ENCODE measurements at places on chromosomes 6 and 20. TPM values are rescaled to one million over a fixed set of nuclear protein-coding genes. Genes with fewer than 3 reads are reported as not detected.
A peak's percentile ranks its signal among the peaks of the same experiment; 100 is the strongest.

DNA sequence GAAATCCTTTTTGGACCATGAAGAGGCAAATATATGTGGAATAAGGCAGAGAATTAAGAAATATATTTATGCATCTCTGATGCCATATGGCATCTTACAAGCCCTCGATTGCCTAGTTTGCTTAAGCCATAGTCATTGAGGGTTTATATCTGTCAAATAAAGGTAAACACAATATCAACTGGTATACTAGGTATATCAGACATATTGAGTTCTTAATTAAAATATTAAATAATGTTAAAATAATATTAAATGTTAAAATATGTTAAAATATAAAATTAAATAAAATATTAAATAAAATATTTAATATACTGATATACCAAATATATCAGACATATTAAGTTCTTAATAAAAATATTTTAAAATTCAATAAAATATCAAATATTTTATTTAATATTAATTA lies 567.4 kb upstream of the PTCHD4 start:
- no peak for DNase-seq

The LIME1 gene
- total RNA-seq = 6.5 TPM

GRCh38 chr6:170075659-170076223 lies 215.1 kb downstream of the DLL1 start:
- DNase-seq = peak; percentile 62

DNA sequence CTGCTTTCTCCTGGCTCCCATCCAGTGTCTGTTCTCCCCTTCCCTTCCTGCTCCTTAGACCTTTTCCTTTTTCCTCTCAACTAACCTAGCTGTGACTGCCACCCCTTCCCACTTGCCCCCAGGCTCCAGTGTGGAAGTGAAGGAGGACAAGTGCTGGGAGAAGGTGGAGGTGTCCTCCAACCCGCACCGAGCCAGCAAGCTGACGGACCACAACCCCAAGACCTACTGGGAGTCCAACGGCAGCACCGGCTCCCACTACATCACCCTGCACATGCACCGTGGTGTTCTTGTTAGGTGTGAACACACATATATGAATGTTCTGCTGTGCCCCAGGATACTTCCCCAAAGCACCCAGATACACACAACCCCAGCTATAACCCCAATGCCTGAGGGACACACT lies 18.5 kb downstream of the CUL9 start:
- DNase-seq = peak; percentile 55

The PPP1R3G gene
- 1.7 TPM for total RNA-seq

DNA sequence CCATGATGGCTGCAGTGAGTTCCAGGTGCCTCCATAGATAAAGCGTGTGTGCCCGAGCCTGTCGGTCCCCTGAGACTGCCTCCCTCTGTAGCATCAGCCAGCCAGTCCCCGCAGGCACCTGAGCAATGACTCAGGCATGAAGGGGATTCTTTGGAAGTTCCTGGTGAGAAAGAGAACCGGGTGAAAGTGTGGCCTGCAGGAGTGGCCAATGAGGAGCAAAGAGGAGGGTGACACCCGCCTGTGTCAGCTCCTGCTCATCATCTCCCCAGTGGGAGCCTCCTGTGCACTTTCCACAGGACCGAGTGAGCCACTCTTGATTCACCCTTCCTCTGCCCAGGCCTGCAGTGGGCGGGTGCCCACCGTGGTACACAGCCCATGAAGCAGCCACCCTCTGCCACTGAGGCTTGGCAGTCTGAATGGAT lies 71.2 kb upstream of the PTPN1 start:
- no peak for DNase-seq

The CST3 gene
- total RNA-seq = 837 TPM

The PPP1R14C gene
- total RNA-seq = 0.58 TPM

The DAAM2 gene
- 62.1 TPM for total RNA-seq

The MATN4 gene
- 0.42 TPM for total RNA-seq

The C6orf58 gene
- not detected for total RNA-seq

DNA sequence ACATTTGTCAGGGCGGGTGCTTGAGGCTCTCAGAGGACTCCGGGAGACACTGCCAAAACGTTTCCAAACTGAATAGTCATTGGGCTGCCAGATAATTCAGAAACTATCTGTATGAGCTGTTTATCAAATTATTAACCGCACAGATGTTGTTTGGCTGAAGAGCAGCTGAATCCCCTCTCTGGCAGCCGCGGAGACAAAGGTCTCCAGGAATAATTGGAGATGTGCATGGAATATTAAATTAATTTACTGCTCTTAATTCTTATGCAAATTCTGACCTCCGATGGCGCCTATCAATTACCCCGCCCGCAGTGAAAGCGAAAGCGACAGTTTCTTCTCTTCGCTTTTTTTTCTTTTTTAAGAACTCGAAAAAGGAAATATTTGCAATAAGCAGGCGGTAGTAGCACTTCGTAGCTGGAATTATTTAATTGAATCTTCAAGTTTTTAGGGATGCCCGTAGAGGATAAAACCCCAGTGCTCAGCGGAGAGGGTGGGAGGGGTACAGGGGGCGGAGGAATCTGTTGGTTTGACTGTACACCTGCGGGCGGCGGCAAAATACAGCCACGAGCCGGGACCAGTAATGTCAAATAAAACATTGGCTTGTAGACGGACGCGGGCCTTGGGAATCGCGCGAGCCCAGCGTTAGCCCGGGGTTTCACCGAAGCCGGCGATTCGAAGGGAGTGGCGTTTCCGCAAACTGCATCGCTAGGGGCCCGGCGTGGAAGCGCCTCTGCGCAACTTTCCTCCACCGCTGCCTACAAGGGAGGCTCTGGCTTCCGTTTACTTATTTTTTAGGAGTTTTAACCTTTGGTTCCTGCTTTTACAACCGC lies 6.2 kb downstream of the LINC00237 start:
- DNase-seq = peak; percentile 77

DNA sequence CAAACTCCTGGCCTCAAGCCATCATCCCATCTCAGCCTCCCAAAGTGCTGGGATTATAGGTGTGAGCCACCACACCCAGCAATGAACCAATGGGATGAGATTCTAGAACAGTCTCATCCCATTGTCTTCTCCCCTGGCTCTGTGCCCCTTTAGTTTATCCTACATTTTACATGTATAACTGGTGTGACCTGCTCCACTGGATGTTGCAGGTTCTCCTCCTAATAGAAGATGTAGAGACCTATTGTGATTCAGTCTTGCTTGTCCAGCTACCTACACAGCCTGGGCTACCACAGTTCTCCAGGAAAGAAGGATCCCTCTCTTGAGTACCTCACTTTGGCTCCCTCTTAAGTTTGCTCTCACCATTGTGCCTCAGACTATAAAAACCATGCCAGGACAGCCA lies 2.0 kb upstream of the FKBPL start:
- peak; percentile 5 for DNase-seq

DNA sequence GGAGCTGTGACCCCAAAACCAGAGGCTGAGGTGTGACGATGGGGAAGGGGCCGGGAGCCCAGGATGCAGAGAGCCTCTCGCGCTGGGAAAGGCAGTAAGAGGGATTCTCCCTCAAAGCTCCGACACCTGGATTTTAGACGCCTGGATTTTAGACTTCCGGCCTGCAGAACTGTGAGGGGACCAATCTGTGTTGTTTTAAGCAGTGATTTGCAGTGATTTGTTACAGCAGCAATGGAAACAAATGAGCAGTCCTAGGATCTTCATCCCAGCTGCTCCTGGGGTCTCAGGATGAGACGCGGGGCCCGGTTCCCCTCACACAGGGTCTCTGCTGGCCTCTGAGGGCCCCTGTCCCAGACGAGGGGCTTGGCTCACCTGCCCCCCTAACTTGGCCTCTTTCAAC lies 365.5 kb downstream of the THBS2 start:
- no peak for DNase-seq

DNA sequence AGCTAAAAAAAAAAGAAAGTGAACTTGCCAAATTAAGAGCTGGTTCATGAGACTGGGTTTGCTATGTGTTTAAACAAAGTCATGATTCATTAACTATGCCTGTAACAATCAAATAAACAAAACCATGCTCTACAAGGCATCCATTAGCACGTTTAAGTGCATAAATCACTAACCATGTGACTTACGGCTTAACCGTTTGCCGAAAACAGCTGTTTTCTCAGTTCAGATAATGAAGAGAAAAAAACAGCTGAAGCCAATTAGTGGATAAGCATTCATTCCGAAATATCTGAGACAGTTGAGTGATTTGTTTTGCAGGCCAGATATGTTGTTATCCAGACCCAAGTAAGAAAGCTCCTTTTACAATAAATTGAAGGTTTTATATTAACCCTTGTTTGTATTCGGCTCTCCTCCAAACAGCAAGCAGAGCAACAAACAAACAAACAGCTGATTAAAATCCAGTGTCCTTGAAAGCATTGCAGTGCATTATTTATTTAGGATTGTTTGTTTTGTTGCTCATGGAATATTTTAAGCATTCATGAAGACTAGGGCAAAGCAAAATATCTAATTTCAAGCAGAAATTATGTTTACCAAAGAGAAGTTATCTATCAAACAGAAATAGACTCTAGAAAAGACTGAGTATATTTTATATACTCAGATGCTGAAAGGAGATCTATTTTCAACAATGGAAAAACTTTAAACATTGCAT lies 343.5 kb downstream of the RFPL4B start:
- DNase-seq = no peak

DNA sequence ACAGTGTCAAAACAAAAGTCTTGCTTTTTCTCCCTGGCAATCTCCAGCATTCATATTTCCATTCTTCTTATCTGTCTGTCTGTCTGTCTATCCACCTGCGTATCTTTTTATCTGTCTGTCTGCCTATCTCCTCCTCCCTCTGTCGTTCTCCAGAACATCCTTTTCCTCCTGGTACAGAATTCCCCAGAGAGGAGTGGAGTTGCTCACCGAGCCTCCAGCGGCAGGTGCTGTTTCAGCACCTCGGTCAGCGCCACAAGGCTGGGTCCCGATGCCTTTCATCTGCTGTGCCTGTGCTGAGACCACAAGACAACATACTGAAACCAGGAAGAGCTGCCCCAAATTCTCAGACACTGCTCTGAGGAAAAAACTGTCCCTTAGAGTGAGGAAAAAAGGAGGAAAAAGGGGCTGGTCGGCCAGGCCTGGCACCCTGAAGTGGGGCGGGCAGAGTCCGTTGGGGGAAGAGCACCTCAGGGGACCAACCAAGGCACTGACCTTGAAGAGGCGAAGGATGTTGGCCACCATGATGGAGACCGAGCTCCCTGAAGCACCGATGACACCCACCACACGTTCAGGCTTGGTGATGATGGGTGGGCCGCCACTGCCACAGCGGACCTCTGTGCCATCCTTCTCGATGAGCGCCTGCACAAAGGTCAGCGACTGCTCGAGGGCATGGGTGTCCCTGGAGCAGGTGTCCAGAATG lies 13.3 kb downstream of the GRM4 start:
- DNase-seq = no peak

- DNase-seq = no peak
Measured at GRCh38 chr20:15976047-15976736, 597.1 kb downstream of the KIF16B start.

DNA sequence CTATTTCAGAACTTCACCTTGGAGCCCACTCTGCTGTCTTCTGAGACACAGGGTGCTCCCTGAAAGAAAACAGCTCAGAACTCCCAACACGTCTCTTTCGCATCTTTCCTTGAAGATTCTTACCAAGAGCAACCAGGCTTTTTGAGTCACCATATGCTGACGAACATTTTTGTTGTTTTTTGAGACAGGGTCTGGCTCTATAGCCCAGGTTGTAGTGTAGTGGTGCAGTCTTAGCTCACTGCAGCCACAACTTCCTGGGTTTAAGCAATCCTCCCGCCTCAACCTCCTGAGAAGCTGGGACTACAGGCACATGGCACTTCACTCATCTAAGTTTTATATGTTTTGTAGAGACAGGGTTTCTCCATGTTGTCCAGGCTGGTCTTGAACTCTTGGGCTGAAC lies 68.5 kb downstream of the TRMT11 start:
- DNase-seq = no peak

- DNase-seq = no peak
Measured at GRCh38 chr6:109347779-109348178, 34.5 kb downstream of the CD164 start.

DNA sequence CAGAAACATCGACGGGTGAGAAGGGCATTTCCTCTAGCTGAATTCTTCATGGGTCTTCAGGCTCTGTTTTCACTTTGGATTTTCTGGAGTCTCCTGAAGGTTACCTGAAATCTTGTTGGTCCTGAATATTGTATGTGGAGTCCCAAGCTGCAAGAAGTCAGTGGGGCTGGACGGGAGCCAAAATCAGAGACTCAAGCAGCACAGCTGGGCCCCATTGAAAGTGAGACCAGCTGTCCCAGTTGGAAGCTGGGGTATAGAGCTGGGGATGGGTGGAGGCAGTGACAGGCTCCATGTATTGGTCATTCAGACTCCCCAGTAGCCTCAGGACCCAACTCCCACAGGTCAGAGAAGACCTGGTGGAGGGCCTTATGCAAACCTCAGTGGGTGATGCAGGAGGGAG lies 111.3 kb upstream of the MLN start:
- DNase-seq = no peak

The DEFB125 gene
- total RNA-seq = not detected

The VGLL2 gene
- total RNA-seq = not detected

The TRDN gene
- total RNA-seq = 0.23 TPM

DNA sequence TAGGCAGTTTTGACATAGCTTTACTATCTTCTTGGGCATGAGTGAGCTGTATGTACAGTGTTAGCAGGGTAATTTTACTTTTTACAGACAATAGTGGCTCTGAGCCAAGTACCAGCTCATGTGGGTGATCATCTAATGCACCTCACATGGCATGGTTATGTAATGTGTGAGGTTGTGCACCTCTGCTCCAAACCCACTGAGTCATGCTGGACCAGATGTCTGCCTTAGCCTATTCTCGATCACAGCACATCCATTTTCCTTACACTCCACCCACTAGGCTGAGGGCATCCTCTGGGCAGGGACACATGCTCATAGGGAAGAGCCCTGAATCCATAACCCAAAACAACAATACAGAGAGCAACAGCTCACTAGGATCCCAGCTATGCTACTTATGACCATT lies 71.6 kb upstream of the FBXL4 start:
- no peak for DNase-seq

The ARMC12 gene
- 1.4 TPM for total RNA-seq

The CGA gene
- total RNA-seq = not detected

DNA sequence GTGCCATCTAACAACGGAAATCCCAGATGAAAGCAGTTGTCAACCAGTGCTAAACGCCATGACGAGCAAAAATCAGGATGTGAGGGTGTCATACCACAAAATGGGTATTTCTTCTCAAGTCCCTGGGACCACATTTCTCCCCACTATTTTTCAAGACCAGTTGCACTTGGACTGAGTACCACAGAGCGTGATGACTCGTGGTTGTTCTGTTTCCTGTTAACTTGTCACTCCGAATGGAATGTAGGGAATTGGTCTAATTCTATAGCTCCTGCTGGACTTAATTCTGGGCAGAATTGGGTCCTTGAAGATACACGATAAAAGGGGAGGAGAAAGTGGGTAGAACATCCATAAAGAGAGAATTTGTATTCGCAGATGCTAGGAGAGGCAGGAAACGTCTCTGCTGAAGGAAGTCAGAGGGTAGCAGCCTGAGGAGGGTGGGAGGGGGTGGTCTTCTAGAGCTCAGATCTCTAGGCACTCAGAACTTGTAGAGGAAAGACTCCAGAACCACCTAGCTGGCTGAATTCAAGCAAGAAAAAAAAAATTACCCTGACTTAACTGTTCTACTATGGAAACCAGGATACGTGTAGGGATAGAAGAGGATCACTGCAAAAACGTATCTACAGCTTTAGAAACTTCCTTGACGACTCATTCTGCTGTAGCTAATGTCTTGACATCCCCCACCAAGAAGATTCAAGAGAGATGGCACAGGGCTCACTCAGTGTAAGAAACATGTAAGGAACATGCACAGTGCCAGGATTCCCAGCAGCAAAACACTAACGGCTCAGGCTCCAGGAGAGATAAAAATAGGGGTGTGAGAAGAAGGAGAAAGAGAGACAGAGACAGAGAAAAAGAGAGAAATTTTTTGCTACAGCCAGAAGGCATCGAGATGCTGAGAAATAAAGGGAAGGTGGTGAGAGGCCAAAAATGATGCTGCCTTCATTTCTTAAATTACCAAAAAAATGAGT lies 494.7 kb downstream of the CD83 start:
- DNase-seq = no peak

The GMPR gene
- total RNA-seq = 23.8 TPM
